ENCODE measurements at places on chromosomes 3 and 15. TPM values are rescaled to one million over a fixed set of nuclear protein-coding genes. Genes with fewer than 3 reads are reported as not detected.
A peak's percentile ranks its signal among the peaks of the same experiment; 100 is the strongest.

DNA sequence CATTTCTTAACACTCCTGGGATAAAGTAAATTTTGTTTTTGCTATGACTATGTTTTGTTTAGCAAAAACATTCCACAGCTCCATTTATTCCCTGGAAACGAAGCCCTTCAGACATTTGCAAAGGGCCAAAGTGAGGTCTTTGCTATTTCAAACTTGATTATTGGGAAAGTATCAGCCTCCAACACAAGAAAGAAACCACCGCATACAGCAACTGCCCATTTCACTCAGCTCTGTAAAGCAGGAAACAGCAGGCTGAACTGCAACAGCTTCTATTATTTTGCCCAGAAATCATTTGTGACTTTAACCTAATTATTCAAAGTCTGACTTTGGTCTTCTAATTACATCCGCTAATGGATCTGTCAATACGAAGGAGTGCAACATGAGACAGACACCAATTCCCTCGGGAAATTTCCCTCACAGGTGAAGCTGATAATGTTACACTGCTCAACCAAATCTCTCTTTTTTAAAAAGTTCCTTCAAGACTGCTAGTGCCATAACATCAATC is 72.1 kb downstream of the RFTN1 start:
- no peak for DNase-seq
- H3K4me1 ChIP-seq, result peaks cover 20% of the 10 kb centered on the region
- peaks cover 34% of the 10 kb centered on the region for H3K36me3 ChIP-seq
- no peak overlapping the region for H3K4me3 ChIP-seq
- no peaks in the 10 kb centered on the region for H3K27me3 ChIP-seq

DNA sequence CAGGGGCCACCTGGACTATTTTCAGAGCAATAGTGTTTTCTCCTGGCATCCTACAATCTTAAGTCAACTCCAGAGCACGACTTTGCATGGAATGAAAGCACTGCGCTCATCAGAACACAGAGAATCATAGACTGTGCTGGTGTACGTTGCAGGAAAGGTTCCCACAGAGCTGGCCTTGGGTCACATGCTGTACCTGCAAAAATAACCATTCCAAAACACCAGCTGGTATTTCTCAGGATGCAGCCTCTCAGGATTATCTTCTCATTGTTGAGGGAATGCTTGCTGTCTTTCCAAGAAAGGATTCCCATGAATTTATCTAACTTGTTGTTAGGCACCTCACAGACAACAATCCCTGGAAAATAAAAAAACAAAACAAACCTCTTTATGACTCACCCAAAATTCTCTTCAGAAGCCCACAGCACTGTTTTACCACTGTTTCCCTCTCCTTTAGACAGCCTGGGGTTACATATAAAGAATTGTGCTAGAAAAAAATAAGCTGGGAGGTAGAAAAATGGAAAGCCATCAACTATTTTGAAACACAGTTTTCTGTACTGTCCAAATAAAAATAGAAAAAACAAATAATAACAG is 131.7 kb downstream of the ATP8B4 start:
- H3K4me3 ChIP-seq, result no peak overlapping the region
- H3K27ac ChIP-seq, result no peak overlapping the region
- no peaks in the 10 kb centered on the region for H3K4me1 ChIP-seq
- H3K36me3 ChIP-seq, result peaks cover 38% of the 10 kb centered on the region
- H3K27me3 ChIP-seq, result no peaks in the 10 kb centered on the region
- no peak for DNase-seq

- no peak overlapping the region for H3K27ac ChIP-seq
- H3K4me1 ChIP-seq, result no peaks in the 10 kb centered on the region
- DNase-seq, result no peak
- peaks cover 36% of the 10 kb centered on the region for H3K36me3 ChIP-seq
These were observed 15.7 kb downstream of the CAPN7 start for GRCh38 chr3:15221574-15222217.

Gene MYO5C
- 1.9 TPM for total RNA-seq

- peaks cover 12% of the 10 kb centered on the region for H3K36me3 ChIP-seq
- peaks cover 19% of the 10 kb centered on the region for H3K27me3 ChIP-seq
- DNase-seq, result peak; percentile 69
These were observed 9.4 kb upstream of the MGLL start for GRCh38 chr3:127831723-127832172.

Gene EPB42
- not detected for total RNA-seq

Gene CAMK2N2
- total RNA-seq, result not detected

DNA sequence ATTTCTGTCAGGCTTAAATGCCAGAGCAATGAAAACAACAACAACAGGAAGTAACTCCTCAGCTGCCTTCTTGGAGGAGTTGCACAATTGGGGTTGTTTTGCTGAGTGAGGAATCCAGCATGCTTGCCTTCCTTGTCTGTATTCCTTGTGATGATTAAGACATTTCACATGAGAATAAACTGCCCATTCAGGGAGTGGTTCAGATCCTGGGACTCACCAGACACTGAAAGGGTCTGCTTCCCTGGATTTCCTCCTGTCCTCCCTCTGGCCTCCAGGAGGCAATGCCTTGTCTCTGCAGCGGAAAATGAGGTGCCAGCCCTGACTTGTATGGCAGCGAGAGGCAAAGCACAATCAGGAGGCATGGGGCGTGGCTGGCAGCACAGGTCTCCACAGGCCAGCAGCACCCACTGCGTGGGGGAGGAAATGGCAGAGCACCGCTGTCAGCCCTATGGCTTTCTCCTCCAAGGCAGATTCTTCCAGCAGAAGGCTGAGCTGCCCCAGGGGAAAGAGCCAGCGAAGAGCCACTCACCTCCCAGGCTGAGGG is 41.5 kb downstream of the RBP2 start:
- H3K36me3 ChIP-seq, result no peaks in the 10 kb centered on the region
- DNase-seq, result no peak
- H3K27ac ChIP-seq, result no peak overlapping the region
- H3K27me3 ChIP-seq, result no peaks in the 10 kb centered on the region
- no peaks in the 10 kb centered on the region for H3K4me1 ChIP-seq
- no peak overlapping the region for H3K4me3 ChIP-seq

- no peaks in the 10 kb centered on the region for H3K27me3 ChIP-seq
- peaks cover 31% of the 10 kb centered on the region for H3K4me1 ChIP-seq
- peak overlapping the region; percentile 66 for H3K4me3 ChIP-seq
- no peak for DNase-seq
These were observed 100.3 kb downstream of the APBA2 start for GRCh38 chr15:28986108-28986507.

GRCh38 chr3:40753951-40754350 is 229.2 kb downstream of the ZNF621 start:
- H3K4me1 ChIP-seq, result no peaks in the 10 kb centered on the region
- H3K27me3 ChIP-seq, result peaks cover 20% of the 10 kb centered on the region
- H3K4me3 ChIP-seq, result no peak overlapping the region
- no peak for DNase-seq
- no peak overlapping the region for H3K27ac ChIP-seq

DNA sequence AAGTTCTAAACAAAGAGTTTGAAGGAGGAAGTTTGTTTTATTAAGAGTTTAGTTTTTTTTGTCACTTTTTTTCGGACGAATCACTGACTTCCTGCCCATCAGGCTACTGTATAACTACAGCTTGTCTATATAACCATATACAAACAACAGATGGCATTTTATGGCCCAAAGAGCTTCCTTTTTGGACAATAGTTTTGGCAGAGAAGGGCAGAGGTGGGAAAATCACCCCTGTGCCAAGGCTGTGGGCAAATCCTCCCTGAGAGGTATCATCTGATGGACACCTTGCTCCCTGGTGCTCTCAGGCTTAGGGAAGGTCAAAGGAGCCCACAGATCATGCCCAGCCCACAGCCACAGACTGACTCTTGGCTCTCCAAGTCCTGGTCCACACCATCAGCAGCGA is 113.4 kb downstream of the OXNAD1 start:
- no peaks in the 10 kb centered on the region for H3K27me3 ChIP-seq
- H3K4me1 ChIP-seq, result peaks cover 63% of the 10 kb centered on the region
- H3K27ac ChIP-seq, result peak overlapping the region; percentile 82
- no peak for DNase-seq

DNA sequence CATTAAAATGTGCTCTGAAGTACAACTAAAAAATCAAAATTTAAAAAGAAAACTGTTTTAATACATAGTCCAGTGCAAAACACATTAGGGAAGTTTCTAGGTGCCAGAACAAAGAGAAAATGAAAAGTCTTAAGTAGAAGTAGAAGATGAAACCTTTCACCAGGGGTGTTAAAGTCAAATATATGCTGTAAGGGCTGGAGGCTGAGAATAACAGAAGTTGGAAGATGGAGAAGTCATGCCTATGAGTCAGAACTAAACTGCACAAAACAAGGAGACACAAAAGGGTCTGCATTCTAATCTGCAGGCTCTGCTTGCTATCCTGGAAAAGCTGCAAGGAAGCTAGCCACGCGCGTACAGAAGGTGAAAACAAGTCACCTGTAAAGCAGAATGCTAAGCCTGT is 48.7 kb upstream of the CPB1 start:
- no peak for DNase-seq
- no peak overlapping the region for H3K27ac ChIP-seq
- no peaks in the 10 kb centered on the region for H3K4me1 ChIP-seq
- no peaks in the 10 kb centered on the region for H3K36me3 ChIP-seq
- H3K27me3 ChIP-seq, result no peaks in the 10 kb centered on the region
- H3K4me3 ChIP-seq, result no peak overlapping the region

GRCh38 chr3:197417441-197417840 is 119.0 kb upstream of the DLG1 start:
- DNase-seq, result no peak
- H3K27me3 ChIP-seq, result peaks cover 16% of the 10 kb centered on the region
- no peak overlapping the region for H3K27ac ChIP-seq
- H3K4me1 ChIP-seq, result no peaks in the 10 kb centered on the region
- H3K4me3 ChIP-seq, result no peak overlapping the region

DNA sequence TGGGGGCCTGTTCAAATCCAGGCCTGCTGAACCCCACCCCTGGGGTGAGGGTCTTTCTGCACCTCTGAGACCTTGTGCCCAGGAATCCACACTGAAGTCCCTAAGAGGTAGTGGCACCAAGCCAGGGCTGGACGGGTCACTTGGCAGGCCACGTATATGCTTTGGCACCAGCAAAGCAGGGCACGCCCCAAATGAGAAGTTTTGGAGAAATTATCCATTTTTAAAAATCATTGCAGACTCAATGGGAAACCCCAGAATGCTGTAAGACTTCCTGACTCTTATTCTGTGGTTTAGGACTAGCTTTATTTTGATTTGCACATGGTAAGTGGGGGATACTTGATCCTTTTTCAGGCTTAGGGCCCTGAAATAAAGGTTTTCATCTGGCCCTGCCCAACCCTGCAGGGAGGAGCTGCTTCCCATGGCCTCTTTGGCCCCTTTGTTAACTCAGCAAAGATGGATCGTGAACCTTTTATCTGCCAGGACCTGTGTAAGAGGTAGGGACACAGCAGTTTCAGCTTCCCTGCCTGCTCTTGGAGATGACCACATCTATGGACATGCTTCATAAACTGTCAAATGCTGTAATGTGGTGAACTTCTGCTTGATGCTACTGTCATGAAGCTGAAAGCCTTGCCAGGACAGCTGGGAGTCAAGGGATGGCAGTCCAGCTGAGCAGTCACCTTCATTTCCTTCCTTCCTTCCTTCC is 88.0 kb downstream of the HMG20A start:
- DNase-seq, result no peak
- peaks cover 11% of the 10 kb centered on the region for H3K4me1 ChIP-seq
- peaks cover 2% of the 10 kb centered on the region for H3K27me3 ChIP-seq
- H3K36me3 ChIP-seq, result no peaks in the 10 kb centered on the region

Gene MNS1
- total RNA-seq, result 0.85 TPM
